ENCODE measurements at places on chromosomes 7 and 10. TPM values are rescaled to one million over a fixed set of nuclear protein-coding genes. Genes with fewer than 3 reads are reported as not detected.

GRCh38 chr7:132943645-132944044, 138.2 kb downstream of the CHCHD3 start:
- DNase-seq, result no peak

DNA sequence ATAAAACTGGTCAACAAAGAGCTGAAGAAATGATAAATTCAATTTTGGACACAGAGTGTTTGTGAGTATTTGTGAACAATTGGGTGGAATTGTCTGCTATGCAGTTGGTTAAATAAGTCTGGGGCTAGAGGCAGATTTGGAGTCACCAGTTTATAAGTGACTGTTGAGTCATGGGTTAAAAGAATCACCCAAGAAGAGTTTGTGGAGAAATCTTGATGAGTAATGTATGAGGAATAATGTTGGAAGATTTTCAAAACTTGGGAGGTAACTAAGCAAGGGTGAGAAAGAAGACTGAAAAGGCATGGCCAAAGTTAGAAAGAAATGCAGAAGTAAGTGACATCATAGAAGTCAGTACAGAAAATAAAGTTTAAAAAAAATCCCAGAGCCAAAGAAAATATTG, 750.7 kb downstream of the MAGI2 start:
- no peak for DNase-seq

- DNase-seq, result no peak
Measured at GRCh38 chr7:37768611-37769010, 79.8 kb upstream of the NME8 start.

- no peak for DNase-seq
Measured at GRCh38 chr10:35691522-35692236, 49.6 kb upstream of the FZD8 start.

DNA sequence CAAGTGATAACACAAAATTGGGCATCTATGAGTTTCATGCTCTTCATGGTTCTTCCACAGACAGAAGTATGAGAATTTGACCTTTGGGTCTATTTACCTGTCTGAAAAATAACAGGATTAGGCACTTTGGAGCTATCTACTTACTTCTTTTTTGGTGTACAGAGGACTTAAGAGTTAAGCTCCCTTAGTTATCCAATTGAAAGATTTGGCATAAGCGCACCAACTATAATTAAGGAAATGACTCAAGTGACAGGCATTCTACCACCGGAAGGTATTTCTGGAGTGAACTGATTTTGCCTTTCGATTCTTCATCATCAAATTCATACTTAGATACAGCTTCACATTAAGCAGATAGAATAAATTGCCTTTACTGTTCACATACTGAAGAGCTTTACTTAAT, 43.9 kb downstream of the IFIT5 start:
- no peak for DNase-seq

The TAF5 gene
- 8.9 TPM for polyA plus RNA-seq
